ENCODE measurements at places on chromosomes 3 and 15.

- DNase-seq, result no peak
Measured at GRCh38 chr3:112362221-112362620, 29.3 kb downstream of the CD200 start.

DNA sequence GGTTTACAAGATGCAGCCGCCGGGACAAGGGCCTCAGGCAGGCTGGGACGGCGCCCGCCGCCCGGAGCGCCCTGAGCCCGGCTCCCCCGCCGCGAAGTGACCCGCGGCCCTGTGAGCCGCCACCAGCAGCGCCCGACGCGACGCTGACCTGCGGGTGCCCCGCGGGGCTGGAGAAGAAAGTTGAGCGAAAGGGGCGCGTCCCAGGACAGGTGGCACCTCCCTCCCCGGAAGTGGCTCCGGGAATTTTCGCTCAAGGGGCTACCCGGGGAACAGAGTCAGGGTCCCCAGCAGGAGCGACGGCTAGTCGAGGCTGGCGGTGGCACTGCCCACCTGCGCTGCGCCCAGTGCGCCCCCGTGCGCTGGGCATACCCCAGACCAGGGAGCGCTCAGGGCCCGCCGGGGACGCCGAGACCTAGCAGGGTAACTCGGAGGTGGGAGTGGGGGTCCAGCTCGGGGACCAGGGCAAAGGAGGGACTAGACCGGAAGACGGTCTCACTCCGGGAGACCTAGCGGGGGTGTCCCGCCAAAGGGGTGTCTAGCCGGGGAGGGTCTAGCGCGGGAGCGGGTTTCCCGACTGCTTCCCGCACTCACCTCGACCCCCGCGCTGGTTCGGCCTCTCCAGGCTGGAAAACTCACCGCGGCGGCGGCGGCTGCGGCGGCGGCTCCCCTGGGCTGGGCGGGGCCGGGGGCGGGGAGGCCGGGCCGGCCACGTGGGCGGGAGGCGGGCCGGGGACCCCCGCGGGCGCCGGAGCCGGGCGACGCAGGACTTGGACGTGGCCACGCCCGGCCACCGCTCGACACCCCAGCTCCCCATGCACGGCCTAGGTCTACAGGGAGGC lies 18.4 kb downstream of the SPATA12 start:
- peak; percentile 73 for DNase-seq

DNA sequence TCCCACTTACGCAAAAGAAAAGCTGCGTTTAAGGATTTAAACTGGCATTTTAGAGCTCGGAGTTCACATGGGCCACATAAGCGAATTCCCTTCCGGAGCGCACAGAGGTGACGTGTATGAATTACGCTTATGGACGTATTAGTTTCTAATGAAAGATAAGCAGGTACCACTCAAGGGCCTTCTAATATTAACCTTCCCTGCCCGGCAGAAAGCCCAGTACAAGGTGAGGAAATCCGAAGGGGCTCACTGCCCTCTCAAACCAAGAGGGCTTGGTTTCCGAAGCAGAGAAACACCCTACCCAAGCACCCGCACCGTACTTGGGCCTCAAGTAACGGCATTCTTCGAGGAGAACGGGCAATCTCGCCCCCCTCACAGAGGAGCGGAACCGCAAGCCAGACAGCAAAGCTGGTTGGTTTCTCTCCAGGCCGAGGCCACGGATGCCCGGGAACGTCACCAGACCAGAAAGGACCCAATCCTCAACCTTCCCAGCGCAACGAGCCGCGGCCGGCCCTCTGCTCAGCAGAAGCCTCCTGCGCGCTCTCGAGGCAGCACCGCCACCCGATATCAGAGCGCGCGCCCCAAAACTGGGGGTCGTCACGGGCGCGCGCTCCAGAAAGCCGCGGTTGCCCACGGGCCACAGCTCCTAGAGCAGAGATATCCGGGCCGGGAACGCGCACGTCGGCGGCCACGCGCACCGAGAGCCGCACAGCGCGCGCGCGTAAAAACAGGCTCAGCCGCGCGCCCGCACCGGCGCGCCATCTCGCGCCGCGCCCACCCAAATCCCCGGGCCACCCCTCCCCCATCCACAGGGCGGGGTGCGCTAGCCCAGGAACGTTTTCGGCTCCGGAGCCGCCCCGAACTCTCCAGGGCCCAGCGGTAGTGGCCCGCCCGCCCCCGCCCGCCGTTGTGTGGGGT lies 676 bp downstream of the QRICH1 start:
- peak; percentile 79 for DNase-seq

GRCh38 chr3:16741103-16741758 lies 136.0 kb upstream of the DAZL start:
- peak; percentile 36 for DNase-seq

GRCh38 chr3:136844724-136845123 lies 17.3 kb upstream of the NCK1 start:
- no peak for DNase-seq

GRCh38 chr3:171417813-171418212 lies 42.4 kb downstream of the TNIK start:
- peak; percentile 79 for DNase-seq

DNA sequence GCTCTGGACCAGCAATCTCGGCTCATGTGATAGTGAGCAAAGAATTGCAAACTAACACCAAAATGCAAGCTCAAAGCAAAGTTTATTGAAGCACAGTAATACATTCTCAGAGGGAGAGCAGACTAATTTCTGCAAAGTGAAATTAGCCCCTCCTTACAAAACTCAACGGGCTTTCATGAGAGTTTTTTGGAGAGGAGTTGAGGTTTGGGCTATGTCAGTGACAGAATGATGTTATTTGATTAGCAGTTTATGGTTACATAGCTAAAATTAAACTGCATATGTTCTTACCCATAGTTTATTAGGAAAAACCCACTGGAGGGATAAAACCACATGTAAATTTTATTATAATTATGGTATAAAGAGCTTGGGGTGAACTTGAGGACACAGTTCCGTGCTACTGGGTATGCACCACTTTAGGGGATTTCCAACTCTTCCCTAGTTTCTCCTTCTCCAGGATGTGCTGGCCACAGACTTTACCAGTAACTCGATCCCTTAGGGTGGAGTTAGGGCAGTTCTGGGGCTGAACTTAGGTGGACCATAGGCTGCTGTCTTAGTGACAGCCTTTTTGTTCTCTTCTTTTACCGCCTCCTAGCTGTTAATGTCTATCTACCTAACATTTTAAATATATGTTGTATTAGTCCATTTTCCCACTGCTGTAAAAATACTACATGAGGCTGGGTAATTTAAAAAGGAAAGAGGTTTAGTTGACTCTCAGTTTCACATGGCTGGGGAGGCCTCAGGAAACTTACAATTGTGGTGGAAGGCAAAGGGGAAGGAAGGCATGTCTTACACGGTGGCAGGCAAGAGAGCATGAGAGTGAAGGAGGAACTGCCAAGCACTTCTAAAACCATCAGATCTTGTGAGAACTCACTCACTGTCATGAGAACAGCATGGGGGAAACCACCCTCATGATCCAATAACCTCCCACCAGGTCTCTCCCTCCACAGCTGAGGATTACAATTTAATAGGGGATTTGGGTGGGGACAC lies 8.9 kb upstream of the AADACL2 start:
- no peak for DNase-seq

DNA sequence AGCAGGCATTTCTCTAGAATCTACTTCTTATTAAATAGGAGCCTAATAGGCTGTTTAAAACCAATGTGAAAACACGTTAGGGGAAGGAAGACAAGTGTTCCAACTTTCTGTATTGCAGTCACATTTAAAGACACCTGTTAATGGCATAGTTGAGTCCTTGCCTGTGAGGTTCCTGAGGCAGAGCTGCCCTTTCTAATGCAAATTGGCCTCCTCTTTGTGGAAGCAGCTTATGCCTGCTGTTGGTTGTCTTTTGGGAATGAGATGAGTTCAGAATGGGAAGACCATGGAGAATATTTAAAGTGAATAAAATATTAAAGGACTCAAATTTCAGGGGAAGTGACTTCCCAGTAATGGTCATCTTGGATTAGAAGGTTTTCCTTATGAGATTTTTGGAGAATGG lies 51.2 kb downstream of the NEK11 start:
- DNase-seq, result no peak

DNA sequence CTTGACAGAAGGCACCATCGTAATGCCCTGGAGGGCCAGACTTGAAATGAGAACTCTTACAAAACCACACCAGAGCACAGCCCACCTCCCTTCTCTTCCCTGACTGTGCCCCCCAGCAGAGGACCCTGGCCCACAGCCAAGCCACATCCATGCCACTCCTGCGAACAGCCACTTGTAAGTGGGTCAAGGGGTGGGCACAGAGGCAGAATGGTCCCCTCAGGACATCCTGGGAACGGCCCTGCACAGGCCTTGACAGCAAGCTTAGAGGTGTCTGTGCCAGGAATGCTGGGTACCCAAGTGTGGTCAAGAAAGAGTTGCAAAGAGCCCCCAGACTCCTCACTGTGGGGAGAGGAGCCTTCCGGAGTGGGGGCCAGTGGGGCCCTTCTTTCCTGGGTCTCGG lies 33.3 kb downstream of the HCN4 start:
- DNase-seq, result no peak
